Adrenal gland (tissue), 19 donors: ENCODE measurements at places on chromosomes 3 and 15. TPM values are rescaled to one million over a fixed set of nuclear protein-coding genes. Genes with fewer than 3 reads are reported as not detected.

GRCh38 chr3:185788292-185788691 lies 36.5 kb downstream of the IGF2BP2 start:
- H3K36me3 ChIP-seq, result no peaks in the 10 kb centered on the region
- no peaks in the 10 kb centered on the region for H3K4me1 ChIP-seq
- DNase-seq, result no peak

The AADAC gene
- 125 TPM for total RNA-seq

DNA sequence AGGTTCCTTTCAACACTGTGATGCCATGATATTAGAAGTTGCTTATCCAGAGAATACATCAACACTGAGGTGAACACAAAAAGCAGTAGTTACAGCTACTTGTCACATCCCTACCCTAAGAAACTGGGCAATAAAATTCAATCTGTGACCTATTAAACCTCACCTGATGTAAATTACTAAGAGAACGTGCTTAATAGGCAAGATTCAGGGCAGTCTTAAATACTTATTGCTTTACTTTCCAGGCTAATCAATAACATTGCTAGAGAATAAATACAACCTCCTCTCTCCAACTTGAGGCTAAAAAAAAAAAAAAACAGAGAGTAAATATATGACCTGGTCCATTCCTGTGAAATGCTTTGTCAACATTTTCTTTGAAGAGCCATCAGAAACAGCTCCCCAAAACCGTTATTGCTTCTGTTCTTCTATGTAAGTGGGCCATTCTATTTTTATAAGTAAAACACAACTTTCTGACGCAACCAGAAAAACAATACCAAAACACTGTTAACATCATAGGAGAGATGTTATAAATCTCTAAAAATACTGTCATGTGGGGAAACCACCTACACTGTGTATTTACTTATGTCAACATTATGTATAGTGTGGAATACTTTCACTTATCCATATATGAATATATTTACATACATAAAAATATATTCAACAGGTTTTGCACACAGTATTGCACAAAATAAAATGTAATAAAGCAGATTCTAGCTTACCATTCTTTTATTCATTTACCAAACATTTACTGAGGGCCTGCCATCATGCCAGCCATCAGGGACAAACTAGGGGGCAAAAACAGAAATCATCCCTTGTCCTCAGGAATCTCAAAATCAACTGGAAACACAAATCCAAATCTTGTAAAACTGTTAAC lies 2.7 kb downstream of the NKIRAS1 start:
- H3K4me1 ChIP-seq, result peaks cover 42% of the 10 kb centered on the region
- no peaks in the 10 kb centered on the region for H3K27me3 ChIP-seq
- H3K36me3 ChIP-seq, result no peaks in the 10 kb centered on the region
- no peak for DNase-seq

The RYR3 gene
- total RNA-seq, result 0.78 TPM

DNA sequence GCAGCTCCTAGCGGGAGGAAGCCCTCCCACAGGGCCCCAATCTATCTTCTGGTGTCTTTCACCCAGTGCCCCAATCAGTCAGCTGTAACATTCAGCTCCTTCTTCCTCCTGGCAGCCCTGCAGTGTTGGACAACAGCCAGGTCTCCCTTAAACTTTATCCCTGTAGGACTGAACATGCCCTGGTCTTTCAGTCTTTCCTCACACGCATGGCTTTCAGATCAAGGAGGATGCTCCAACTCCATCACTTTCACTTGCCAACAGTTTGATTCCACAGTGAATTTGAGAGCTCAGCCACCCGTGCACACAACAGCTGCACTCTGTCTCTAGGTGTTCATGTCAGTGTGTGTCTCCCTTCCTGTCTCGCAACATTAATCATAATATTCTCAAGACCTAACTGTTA lies 28.5 kb upstream of the LRRC34 start:
- no peaks in the 10 kb centered on the region for H3K27me3 ChIP-seq
- H3K27ac ChIP-seq, result no peak overlapping the region
- no peaks in the 10 kb centered on the region for H3K4me1 ChIP-seq
- no peaks in the 10 kb centered on the region for H3K36me3 ChIP-seq
- DNase-seq, result no peak

The GOLGA6B gene
- total RNA-seq, result 0.61 TPM

- no peak overlapping the region for H3K4me3 ChIP-seq
- no peaks in the 10 kb centered on the region for H3K36me3 ChIP-seq
- no peak for DNase-seq
Measured at GRCh38 chr3:183158551-183159006, 4.0 kb downstream of the LAMP3 start.

The GCHFR gene
- total RNA-seq, result 14.7 TPM

The CLDN18 gene
- total RNA-seq, result 0.17 TPM

DNA sequence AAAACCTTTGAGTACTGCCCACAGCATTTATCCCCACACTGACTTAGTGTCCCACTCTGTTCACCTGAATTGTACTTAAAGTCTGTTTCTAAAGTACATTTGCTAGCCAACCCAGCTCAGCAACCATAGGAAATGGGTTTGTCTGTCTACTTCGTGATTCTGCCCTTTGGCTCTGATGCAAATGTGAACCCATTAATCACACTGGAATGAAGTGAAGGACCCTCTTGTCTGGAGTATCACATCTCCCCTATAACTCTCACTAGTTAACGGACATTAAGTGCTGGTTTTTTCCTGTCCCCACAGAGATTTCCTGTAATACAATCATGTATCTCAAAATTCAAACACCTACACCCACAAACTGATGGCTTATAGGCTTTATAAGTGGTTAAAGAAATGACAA lies 20.5 kb downstream of the EID1 start:
- no peaks in the 10 kb centered on the region for H3K36me3 ChIP-seq
- no peak overlapping the region for H3K4me3 ChIP-seq
- no peaks in the 10 kb centered on the region for H3K4me1 ChIP-seq
- H3K27ac ChIP-seq, result no peak overlapping the region
- no peaks in the 10 kb centered on the region for H3K27me3 ChIP-seq

The CCR3 gene
- not detected for total RNA-seq
